ENCODE measurements at places on chromosomes 11 and 22.

DNA sequence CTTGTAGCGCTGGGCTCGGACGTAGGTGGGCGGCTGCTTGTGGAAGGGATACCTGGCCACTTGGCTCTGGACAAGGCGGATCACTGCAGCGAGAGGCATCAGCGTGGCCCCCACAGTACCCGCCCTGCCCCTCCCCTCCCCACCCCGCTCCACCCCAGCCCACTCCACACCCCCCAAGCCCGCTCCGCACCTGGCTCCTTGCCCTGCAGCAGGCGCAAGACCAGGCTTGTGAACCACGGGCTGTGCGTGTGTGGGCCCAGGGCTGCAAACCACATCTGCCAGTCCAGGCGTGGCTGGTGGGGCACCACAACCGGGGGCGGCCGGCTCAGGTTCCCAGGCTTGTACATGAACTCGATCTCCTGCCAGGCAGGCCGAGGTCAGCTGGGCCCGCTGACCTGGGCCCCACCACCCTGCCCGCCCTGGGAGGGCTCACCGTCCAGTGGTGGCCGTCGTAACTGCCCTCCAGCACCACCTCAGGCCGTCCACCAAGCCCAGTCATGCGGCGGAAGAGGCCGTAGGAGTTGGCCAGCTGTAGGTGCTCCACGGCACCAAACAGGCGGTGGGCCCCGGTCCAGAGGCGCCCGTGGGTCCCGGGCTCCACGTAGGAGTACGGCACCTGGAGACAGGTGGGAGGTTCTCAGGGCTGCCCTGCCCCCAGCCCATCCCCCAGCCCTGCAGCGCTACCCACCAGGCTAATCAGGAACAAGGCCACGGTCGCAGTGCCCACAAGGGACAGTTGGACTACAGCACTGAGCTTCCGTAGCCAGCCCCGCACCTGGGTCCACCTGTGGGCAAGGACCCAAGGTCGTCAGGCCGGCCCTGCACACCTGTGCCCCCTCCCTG is 2.9 kb downstream of the LMF2 start:
- no peak for DNase-seq

DNA sequence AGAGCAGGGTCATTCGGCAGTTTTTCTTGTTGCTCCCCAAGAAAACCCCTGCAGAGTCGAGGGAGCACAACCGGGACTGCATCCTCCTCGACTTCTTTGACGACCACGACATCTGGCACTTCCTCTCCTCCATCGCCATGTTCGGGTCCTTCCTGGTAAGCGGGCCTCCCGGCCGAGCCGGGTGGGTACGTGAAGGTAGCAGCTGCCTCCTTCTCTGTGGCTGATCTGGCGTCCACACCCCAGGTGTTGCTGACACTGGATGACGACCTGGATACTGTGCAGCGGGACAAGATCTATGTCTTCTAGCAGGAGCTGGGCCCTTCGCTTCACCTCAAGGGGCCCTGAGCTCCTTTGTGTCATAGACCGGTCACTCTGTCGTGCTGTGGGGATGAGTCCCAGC is 3.4 kb upstream of the TAGLN start:
- DNase-seq = no peak

- DNase-seq = no peak
Measured at GRCh38 chr11:123249354-123249753, 54.3 kb upstream of the CLMP start.

DNA sequence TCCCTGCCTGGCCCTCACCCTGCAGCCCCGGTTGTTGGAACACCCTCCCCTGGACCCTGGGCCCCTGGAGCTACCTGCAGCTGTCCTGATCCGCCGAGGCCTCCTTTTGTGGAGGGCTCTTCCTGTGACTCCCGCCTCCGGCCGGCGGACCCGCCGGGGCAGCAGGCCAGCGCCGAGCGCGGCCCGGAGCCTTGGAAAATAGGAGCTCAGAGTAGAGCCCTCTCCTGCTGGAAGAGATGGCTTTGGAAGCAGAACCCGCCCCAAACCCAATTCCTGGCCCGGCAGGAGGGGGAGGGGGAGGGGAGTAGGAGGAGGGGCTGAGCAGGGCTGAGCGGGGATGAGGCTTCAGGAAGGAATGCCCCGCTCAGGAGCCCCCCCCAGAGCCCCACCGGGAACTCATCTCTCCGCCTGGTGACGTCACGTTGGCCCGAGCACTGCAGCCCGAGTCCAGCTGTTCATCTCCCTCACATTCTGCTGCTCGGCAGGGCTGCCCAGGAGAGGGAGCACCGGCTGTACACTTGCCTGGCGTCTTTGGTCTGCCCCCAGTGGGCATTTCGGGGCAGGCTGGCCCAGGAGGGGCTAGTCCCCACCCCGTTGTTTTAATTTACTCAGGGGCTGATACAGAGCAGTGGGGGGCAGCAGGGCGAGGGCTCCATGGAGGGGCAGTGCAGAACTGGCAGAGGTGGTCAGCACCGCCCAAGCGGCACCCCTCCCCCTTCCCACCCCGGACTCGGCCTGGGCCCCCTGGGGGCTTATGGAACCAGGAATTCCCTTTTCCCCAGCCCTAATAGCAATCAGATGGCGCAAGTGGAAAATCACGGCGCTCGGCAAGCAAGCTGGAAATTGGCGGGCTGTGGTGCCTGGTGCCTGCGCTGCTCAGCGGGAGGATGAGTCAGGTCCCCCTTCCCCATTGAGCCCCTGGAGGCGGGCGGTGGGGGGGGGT is at the start of gene MRGPRF:
MRGPRF (minus strand) TSS at position 238 of the 943 bp plus-strand sequence. CDS start 3,345 bp downstream, outside the sequence.
- no peak for DNase-seq

- DNase-seq = no peak
Measured at GRCh38 chr22:26785932-26786331, 128.5 kb downstream of the MIAT start.

DNA sequence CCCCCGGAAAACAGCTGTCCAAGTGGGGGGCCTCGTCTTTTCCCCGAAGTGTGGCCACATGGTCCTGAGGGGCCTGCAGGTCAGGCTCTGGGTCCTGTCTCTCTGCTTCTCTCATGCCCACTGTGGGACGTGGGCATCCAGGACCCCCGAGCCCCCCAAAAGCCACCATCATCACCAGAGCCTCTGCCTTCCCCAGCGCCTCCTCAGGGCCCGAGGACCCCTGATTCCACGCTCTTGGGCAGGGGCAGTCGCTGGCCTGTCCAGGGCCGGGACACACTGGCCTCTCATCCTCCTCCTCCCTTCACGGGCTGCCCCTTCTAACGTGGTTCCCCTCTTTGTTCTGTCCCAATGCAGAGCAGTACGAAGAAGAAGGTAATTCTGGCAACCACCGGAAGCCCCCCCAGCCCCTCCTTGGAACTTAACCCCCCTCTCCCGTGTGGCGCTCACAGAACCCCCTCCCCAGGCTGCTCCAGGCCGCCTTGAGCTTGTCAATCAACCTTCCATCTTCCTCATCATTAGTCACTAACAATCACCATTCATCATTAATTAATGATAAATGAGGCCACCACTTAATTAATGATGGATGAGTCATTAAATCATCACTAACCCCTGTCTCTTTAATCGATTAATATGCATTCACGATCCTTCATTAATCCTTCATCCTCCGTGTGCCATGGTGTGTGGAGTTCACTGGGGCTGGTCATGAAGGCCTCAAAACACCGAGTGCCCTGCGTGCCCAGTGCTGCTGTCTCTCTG is 3.9 kb downstream of the TNNT3 start:
- no peak for DNase-seq

DNA sequence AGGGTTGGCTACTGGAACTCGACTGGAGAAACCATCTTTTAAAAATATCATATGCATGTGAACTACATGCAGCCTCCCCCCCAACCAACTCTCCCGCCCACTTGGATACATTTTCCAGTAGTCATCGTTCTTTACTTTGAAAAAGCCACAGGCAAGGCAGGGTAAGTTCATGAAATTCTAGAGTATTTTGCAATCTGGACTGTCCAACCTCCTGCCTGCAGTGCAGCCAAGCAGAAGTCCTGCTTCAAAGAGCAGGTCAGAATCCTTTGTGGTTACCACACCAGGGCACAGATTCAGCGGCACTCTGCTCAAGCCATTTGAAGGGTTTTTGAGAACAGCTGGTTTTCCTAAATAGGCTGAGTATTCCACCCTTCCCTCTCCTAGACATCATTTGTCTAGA is 12.1 kb downstream of the ELF5 start:
- DNase-seq = no peak
